Brain microvascular endothelial cell (primary cell): ENCODE measurements at places on chromosomes 3 and 15.

GRCh38 chr15:68499620-68500312 is 67.8 kb upstream of the ITGA11 start:
- no peak for DNase-seq

- DNase-seq = no peak
Observed at GRCh38 chr3:168028086-168028485, 67.6 kb downstream of the GOLIM4 start.

GRCh38 chr3:122665226-122665786 is 15.3 kb upstream of the PARP14 start:
- no peak for DNase-seq

- peak; percentile 4 for DNase-seq
Observed at GRCh38 chr15:52667597-52667996, 11.6 kb downstream of the ATOSA start.

DNA sequence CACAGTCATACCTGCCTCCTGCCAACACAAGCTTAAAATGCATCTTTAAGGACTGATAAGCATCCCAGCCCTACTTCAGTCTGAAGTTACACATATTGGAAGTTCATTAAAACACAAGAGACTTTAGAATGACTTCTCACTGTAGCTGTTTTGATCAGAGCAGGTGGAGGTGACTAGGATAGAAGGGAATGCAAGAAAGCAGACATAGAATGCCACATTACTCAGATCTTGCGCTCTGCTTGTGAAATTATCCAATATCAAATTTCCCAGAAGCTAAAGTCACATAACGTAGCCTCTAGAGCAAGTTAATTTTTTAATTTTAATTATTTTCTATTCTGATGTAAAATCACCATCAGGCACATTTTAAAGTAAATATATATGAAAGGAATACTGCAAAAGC is 306.5 kb downstream of the PLOD2 start:
- DNase-seq = no peak

GRCh38 chr15:35595656-35596055 is 49.7 kb upstream of the DPH6 start:
- no peak for DNase-seq

DNA sequence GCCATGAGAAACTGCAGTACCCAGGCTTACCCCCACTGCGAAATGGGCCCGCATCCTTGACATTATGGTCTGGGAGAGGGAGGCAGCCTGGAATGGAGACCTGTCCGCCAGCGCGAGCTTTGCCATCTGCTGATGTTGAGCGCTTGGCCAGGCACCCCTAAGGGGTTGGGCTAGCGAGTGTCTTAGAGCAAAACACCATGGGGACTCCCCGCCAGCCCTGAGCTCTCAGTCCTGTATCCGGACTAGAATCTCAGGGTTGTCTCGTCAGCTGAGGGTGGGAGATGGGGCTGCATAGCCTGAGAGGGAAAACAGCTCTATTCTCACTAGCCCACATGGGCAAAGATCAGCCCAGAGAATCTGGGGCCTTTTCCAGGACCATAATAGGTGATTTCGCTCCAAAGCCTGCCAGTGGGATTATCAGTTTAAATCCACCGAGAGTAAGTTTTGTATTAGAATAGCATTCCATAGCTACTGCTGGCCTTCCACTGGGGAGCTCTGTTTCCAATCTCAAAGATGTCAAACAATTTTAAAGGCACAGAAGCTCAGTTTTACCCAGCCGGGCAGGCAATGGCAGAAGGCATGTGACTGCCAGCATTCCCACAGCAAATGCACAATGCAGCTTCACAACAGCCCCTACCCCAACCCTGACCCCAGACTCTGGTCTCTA is 167.5 kb upstream of the TPM1 start:
- no peak for DNase-seq

DNA sequence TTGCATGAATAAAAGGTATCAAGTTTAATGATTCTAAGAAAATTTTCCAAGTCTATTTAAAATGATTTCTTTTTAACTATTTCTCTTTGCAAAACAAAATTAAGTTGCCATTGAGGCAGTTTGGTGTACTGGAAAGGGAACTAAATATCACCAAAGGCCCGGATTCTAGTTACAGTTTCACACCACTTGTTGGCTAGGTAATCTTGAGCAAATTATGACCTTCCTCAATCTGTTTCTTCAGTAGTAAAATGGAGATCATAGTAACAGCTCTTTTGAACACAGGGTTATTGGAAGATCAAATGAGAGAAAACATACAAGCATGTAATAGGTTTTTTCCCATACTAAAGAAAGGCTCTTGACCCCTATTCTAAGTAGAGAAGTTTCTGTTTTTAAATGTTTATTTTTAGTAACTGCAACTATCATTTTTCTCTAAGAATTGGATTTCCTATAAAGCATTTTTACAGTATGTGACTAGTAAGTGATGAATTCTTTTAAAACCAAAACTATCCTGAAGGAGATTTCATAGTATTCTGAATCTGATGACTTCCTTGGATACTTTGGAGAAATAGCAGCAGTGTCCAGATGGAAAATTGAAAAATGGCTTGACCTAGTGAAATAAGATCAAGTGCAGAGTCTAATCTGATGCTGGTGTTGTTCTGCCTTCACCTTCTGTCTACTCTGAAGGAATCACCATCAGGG is 15.7 kb downstream of the SCAANT1 start:
- no peak for DNase-seq

DNA sequence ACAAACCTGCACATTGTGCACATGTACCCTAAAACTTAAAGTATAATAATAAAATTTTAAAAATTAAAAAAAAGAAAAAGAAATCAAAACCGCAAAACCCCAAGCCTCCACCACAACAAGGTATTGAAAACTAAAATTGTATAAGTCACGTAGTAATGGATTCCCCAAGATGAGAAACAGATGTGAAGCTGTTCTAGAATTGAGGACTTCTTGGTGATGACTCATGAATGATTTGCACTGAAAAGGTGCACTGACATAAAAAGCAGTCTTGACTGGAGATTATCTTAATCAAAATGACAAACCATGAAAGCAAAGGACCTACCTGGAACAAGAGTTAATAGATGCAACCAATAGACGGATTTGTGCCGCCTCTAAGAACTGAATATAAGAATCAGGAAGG is 225.8 kb downstream of the MYRIP start:
- no peak for DNase-seq

DNA sequence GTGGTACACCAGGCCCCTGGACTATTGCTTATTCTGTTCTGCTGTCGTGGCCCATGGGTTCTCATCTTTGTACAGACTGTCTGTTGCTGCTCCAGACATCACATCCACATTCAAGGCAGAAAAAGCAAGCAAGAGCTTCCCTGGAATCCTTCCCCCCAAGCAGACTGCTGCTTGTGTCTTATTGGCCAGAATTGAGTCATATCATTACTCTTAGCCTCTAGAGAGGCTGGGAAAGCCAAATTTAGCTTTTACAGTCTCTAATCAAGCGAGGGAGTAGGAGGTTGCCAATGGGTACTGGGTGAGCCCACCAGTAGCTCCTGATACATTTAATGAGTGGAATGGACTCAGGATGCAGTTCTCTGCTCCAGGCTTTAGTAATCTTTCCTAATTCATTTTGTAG is 39.4 kb downstream of the RAB6B start:
- peak; percentile 6 for DNase-seq

GRCh38 chr3:194250098-194251002 is 100.8 kb downstream of the CPN2 start:
- no peak for DNase-seq

DNA sequence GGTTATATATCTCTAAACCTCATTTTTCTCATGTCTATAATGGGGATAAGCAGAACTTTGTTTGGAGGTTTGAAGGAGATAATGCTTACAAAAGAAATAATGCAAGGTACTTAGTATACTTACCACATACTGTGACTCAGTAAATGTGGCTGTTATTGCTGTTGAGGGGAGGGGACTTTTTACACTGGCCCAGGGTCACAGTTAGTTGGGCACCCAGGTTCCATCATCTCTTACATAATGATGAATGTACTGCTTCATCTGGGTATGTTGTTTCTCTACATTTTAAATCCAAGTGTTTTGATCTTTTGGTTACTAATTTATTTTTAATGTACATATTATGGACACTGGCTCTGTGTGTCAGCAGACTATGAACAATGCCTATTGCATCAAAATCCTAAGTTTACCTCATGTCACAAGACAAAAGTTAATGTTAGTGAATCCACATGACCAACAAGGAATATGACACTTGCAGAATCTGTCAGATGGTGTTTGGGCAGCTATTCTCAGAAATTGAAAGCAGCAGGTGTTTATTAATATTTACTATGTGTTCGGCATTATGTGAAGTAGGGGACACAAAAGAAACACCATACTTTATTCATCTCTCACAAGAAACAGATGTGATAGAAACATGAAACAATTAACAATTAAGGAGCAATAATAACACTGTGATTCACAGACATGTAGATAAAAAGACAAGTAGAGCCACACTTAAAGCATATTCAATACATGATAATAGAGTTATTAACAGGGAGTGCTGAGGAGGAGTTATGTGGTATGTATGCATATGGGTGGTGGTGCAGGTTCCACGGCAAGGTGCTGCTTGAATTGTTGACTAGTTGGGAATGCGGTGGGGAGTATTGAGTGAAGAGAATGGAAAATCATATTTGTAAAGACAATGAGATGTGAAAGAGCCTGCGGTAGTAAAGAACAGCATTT is 109.7 kb downstream of the GALK2 start:
- DNase-seq = no peak

DNA sequence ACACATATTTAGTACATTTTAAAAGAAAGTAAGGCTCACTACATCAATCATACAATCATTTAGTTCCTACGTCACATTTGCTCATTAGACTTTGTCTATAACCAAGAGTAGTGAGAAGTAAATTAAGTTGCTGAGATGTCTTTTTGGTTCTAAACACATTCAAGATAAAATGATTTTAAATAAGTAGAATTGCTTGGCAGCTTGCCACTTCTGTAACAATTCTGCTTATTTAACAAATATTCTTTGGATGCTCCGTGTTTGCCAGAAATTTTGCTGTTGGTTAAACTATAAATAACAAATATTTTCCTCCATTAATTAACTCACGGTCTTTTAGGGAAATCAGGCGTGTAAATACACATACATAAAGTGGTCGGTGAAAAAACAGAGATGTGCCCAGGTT is 18.3 kb downstream of the SUCNR1 start:
- DNase-seq = no peak

DNA sequence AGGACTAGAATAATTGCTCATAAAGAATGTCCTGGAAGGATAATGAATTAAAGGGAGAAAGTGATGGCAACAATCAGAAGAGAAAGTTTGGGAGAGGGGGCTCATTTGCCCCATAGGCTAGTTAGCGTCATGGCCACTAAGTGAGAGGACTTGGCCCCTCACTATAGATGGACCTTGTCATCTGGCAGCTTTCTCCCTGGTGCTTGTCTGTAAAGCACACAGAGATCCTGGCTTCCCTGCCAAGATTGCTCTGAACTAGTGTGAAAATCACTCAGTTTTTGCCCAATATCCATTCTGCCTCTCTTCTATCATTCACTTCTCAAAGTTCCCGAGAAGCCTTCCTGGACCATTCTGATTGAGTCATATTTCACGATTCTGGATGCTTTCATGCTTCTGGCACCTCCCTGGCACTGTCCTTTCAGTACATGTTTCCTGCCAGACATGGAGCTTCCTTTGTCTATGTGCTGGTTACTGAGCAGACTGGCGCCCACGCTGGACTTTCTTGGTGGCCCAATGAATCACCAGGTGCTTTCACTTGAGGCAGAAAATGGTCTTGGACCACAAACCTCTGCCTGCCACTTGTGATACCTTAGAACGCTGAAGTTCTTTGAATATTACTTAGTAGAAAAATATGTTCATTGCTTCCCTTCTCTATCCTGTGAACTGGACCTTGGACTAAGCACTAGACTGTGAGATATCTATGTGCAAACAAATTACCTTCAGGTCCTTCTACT is 709.6 kb upstream of the CFAP20DC start:
- DNase-seq = no peak

- DNase-seq = no peak
Observed at GRCh38 chr3:190169877-190170276, 49.2 kb upstream of the P3H2 start.

DNA sequence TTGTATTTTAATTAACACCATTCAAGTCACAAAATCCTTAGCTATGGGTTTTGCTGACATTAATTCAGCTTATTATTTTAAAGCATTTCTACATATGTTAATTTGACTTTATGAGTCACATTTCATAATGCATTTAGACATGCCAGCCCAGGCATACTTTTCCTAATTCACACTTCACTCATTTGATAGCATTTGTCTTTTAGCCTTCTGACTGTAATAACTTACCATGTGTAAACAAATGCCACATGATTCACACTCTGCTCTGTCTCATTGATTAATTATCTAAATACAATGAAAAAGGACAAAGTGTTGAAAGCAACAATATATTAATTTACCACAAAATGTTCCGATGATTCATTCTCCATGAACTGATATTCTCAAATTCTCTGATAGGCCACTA is 927.8 kb upstream of the EPHA6 start:
- no peak for DNase-seq

DNA sequence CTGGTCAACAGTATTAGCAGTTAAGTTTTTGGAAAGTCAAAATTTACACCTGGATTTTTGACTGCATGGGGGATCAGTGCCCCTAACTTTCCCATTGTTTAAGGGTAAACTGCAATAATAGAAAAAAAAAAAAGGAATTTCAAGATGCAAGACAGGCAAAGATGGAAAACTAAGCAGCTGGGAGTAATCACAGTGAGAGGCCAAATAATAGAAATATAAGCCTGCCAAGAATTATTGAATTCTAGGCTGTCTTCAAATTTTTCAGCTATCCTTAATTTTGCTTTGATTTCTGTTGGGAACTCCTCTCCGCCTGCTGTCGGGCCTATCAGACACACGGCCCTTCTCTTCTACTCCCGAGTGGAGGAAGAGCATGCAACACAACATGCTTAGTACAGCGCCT is 215.5 kb upstream of the LMCD1 start:
- no peak for DNase-seq

DNA sequence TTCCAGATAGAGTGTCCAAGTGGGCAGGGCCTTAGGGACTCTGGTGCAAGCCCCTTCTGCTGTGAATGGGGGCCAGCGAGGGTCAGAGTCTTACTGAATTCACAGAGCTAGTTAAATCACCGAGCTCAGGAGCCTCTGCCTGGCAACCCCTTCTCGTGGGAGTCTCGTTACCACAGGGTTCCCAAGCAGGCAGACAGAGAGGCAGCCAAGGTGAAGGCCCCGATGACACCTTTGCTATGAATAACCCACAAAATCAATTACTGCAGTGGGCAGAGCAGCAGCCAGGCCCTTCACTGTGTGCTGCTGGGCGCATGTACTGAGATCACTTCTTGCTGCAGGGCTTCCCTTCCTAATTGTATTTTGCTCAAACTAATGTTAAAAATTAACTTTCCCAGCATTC is 56.9 kb downstream of the SPSB4 start:
- DNase-seq = no peak
